Left hindlimb (tissue), 1 donor: ENCODE measurements at places on chromosomes 3 and 15.

- no peak for DNase-seq
Measured at GRCh38 chr15:39770748-39771689, 11.6 kb downstream of the FSIP1 start.

- no peak for DNase-seq
Measured at GRCh38 chr3:101166150-101166549, 154.2 kb downstream of the IMPG2 start.

DNA sequence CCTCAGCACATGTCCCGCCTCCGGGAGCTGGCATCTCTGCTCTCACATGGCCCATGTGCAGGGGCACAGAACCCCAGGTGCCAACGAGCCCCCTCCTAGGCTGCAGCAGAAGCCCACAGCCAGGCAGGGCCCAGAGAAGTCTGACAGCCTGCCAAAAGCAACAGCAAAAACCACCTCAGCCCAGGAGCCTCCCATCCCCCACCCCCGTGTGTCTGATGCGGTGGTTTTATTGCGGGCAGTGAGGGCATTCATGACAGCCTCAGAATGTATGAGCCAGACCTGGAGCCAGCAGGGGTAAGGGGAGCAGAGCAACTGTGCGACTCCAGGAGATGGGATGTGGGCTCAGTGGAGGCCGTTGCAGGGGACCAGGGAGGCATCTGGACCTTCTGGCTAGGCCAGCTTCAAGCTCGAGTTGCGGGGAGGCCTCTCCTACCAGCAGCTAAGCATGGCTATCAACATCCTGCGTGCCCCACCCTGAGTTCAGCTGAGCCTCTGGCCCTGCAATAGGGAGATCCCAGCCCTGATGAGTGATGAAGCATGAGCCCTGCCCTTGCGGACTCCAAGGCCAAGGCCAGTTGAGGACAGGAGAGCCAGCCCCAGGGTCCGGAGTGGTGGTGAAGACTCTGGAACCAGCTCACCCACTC lies 52.5 kb downstream of the CYP11A1 start:
- DNase-seq, result no peak

- DNase-seq, result no peak
Measured at GRCh38 chr15:48396020-48396419, 64.8 kb downstream of the DUT start.

- DNase-seq, result no peak
Measured at GRCh38 chr3:32856355-32856889, 38.6 kb downstream of the TRIM71 start.
